ENCODE measurements at places on chromosomes 7 and 10. TPM values are rescaled to one million over a fixed set of nuclear protein-coding genes. Genes with fewer than 3 reads are reported as not detected.

- no peak for DNase-seq
Measured at GRCh38 chr10:60536529-60537114, 146.9 kb upstream of the ANK3 start.

DNA sequence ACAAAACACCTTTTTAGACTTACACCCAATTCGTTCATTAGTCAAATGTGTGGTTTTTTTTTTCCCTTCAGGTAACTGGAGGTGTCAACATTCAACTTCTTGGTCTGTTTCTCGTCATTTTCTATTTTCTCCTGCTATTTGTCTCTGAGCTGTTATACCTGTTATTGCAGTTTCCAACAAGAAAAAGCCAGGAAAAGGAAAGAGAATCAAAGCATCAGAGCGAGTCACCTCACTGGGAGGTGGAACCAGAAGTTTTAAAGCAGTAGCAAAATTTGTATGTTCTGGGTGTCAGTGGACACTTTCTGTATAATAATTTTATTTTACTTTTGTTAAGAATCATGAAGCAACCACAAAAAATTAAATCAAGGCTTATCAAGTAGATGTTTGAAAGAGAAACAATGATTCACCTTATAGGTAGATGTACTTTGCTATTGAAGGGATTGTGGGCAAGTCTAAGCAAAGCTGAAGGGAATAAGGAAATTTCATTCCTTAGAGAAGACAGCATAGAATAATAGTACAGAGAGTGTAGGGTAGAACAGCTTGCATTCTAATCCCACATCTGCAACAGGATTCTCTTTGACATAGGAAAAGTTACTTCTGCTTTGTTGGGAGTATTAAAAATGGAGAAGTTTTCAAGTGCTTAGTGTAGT, 675.8 kb downstream of the PCDH15 start:
- DNase-seq, result no peak

DNA sequence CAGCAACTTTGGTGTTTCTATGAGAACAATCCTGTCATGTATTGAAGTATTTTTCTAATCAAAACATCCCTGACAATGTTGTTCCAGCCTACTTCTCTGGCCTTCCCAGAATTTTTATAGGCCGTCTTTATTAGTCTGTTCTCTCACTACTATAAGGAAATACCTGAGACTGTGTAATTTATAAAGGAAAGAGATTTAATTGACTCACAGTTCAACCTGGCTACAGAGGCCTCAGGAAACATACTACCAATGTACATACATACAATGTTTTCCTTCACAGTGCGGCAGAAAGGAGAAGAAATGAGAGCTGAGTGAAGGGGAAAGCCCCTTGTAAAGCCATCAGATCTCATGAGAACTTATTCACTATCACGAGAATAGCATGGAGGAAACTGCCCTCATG, 484.7 kb upstream of the PODXL start:
- DNase-seq, result no peak

DNA sequence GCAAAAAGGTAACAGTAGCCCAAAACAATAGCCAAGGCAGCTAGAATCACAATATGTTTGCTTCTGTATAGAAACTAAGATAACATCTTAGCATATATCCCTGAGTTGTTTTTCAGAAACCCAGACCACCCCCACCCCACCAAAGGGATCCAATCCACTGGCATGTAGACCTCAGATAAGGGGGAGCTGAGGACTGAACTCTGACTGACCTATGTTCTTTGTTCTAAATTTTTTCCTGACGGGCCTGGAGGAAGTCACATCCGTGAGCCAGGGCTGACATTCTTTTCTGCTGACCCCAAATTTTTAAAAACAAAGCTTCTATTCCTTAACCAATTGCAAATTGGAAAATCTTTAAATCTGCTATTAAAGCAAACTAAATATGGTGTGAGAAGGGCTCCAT, 493.9 kb upstream of the IGFBP3 start:
- no peak for DNase-seq

FAM25A gene
- total RNA-seq, result not detected
